ENCODE measurements at places on chromosomes 2 and 18.

DNA sequence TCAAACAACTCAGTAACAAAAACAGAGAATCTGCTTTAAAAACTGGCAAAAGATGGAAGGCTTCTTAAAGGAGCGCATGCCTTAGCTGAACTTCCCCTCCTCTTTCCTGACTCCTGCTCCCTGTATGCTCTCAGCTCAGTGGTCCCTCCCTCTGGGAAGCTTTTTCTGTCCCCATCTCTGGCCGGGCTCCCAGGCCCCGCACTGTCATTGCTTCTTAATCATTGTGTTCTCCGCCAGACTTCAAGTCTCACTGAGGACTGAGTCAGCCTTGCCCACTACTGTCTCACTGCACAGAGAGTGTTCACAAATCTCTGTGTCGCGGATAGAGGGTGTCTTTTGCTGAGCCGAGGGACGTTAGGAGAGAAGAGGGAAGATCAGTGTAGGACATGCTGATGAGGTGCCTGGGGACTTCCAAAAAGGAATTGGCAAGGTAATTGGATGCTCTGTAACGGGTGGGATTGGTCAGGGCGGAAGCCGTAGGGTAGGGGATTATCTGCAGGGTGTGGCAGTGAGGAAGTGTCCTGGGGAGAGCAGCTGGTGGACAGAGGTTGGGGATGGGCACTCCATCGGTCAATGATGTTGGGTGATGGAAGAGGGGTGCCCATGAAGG, 16.2 kb downstream of the TOGARAM2 start:
- no peaks in the 10 kb centered on the region for H3K4me1 ChIP-seq
- no peak for DNase-seq
- no peaks in the 10 kb centered on the region for H3K36me3 ChIP-seq

- no peak overlapping the region for H3K27ac ChIP-seq
- no peaks in the 10 kb centered on the region for H3K27me3 ChIP-seq
- H3K4me3 ChIP-seq, result no peak overlapping the region
- no peaks in the 10 kb centered on the region for H3K4me1 ChIP-seq
Measured at GRCh38 chr2:192146069-192147015, 48.4 kb downstream of the TMEFF2 start.

GRCh38 chr2:121633463-121633862, 15.8 kb downstream of the CLASP1 start:
- no peak for DNase-seq
- no peaks in the 10 kb centered on the region for H3K36me3 ChIP-seq
- no peaks in the 10 kb centered on the region for H3K27me3 ChIP-seq
- H3K4me3 ChIP-seq, result no peak overlapping the region
- H3K4me1 ChIP-seq, result peaks cover 16% of the 10 kb centered on the region
- H3K27ac ChIP-seq, result no peak overlapping the region

DNA sequence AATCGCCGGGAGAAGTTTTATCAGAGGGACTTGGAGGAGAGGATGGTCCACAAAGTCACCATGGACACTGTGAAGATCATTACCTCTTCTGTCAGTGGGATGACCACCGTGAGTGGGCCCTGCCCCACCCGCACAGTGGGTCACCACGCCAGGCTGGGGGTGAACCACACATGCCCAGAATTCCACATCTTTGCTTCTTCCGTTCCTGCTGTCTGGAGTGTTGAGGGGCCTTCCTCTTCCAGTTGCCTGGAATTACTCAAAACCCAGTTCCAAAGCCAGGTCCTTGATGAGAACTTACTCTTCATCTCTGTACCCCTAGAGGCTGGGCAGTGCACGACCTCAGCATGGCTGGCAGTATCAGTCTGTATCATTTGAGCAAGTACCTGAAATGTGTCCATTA, 22.1 kb downstream of the MROH2A start:
- H3K27ac ChIP-seq, result no peak overlapping the region
- H3K4me3 ChIP-seq, result no peak overlapping the region
- no peaks in the 10 kb centered on the region for H3K4me1 ChIP-seq

GRCh38 chr2:209600341-209601171, 171.1 kb upstream of the UNC80 start:
- peaks cover 10% of the 10 kb centered on the region for H3K4me1 ChIP-seq
- H3K4me3 ChIP-seq, result no peak overlapping the region
- H3K36me3 ChIP-seq, result no peaks in the 10 kb centered on the region
- no peak for DNase-seq

DNA sequence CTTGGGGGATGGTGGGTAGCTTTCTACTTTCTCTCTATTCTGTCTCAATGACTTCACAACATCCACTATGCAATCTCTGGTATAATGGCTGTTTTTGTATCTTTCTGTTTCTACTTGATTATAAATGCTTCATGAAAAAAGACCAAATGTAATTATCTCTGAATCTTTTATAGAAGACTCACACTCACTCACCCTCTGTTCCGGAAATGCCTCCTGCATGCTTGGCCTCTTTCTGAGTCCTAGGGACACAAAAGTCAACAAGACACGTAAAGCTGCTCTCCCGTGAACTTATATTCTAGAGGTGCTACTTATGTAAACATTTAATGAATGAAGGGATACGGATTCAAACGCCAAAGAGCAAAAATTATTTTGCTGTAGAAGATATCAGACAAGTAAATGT, 502.2 kb upstream of the SOX11 start:
- H3K27me3 ChIP-seq, result no peaks in the 10 kb centered on the region
- H3K4me1 ChIP-seq, result no peaks in the 10 kb centered on the region
- no peaks in the 10 kb centered on the region for H3K36me3 ChIP-seq
- DNase-seq, result no peak
- no peak overlapping the region for H3K27ac ChIP-seq

DNA sequence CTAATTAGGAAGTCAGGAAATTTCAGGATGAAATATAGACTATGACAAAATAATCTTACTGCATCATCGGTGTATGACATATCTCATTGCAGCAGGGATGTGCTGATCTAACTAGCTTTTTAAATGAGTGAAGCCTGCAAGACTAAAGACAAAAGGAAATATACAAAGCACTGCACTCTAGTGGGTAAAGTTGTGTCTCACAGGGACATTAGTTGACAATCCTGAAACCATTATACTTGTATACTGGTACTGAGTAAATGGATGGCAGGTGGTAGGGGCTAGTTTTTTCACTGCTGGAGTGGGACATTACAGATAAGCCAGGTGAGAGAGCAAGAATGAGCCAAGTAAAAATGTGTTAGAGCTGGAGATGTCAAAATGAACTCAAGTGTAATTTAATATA, 317.5 kb upstream of the RAB6C start:
- no peaks in the 10 kb centered on the region for H3K4me1 ChIP-seq
- H3K27ac ChIP-seq, result no peak overlapping the region
- H3K4me3 ChIP-seq, result no peak overlapping the region
- DNase-seq, result no peak
- H3K27me3 ChIP-seq, result no peaks in the 10 kb centered on the region

GRCh38 chr2:183474912-183475695, 350.9 kb downstream of the NUP35 start:
- H3K4me1 ChIP-seq, result no peaks in the 10 kb centered on the region
- H3K4me3 ChIP-seq, result no peak overlapping the region
- no peak overlapping the region for H3K27ac ChIP-seq
- H3K36me3 ChIP-seq, result no peaks in the 10 kb centered on the region
